Inflammatory macrophage treated with lipopolysaccharide for 1 hour (primary cell): ENCODE measurements at places on chromosomes 5 and 9.

- no peak for DNase-seq
These were observed 36.9 kb downstream of the ANKRD33B start for GRCh38 chr5:10600626-10601245.

GRCh38 chr9:131995382-131995781 is 84.3 kb downstream of the MED27 start:
- no peak for DNase-seq

GRCh38 chr5:71744009-71744790 is 25.1 kb downstream of the CARTPT start:
- no peak for DNase-seq

GRCh38 chr5:50965654-50966375 is 299.4 kb downstream of the PARP8 start:
- DNase-seq = no peak

GRCh38 chr9:78954286-78954685 is 617.5 kb upstream of the TLE4 start:
- DNase-seq = no peak

GRCh38 chr9:450057-450456 is 235.4 kb downstream of the DOCK8 start:
- no peak for DNase-seq

- DNase-seq = no peak
These were observed 47.5 kb downstream of the ADRB2 start for GRCh38 chr5:148873690-148874485.

DNA sequence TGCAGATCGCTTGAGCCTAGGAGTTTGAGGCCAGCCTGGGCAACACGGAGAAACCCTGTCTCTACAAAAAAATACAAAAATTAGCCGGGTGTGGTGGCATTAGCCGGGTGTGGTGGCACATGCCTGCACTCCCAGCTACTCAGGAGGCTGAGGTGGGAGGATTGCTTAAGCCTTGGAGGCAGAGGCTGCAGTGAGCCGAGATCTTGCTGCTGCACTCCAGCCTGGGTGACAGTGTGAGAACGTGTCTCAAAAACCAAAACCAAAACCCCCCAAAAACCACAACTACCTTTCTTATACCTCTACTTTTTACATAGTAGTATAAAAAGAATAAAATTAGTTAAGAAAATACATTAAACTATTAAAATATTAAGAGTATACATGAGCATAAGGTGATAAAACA is 121.2 kb downstream of the RAPGEF6 start:
- no peak for DNase-seq

DNA sequence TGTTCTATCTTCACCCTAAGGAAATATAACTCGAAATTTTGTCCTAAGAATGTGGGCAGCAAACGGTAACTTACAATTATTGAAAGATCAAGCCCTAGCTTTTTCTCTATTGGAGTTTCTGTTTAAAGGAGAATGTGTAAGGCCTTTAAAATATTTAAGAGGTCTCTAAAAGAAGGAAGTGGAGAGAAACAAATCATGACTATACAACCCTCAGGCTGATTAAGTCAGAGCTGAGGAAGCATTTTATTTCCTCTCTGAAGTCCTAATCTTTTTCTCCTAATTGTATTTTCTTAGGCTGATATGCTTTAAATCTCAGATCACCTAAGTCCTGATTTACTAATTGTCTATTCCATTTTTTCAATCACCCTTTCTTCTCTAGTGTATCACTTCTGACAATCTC is 1708.8 kb upstream of the C9orf72 start:
- peak; percentile 2 for DNase-seq

GRCh38 chr5:57772512-57772911 is 289.9 kb upstream of the ACTBL2 start:
- no peak for DNase-seq

DNA sequence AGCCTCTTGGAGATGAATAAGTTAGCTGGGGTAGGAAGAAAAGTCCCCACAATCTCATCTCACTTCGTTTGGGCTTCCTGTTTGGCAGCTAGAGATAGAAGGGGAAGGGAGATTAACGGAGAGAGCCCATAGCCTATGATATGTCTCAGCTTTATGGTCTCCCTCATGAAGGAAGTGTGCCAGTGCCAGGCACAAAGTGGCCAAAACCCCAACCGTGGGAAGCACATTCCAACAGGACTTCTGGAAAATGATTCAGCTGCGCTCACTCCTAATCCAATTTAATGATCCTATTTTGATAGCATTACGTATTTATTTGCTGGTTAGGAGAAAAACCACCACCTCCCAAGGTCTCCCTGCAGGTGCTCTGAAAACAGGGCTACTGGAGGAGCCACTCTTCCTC is 303.1 kb upstream of the CLINT1 start:
- no peak for DNase-seq

- peak; percentile 21 for DNase-seq
These were observed 316.6 kb downstream of the AGTPBP1 start for GRCh38 chr9:85425153-85425611.

GRCh38 chr5:122707796-122708195 is 67.1 kb upstream of the SNX2 start:
- no peak for DNase-seq

GRCh38 chr5:160293901-160294561 is 18.3 kb downstream of the CCNJL start:
- DNase-seq = no peak

DNA sequence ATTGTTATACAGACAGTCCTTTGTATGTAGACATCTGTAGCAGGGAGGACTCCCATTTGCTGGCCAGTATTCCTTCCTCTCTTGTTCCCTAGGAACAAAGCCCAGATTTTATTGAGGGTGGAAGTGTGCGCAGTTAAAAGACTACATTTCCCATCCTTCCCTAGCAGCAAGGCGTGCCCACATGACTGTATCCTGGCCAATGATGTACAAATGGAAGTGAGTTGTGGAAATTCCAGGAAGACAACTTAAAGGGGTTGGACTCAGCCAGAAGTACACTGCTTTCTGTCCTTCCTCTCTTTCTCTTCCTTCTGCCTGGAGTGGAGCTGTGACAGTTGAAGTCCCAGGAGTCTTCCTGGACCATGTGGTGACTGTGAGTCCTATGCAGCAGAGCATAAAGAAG is 89.0 kb downstream of the HRH2 start:
- peak; percentile 9 for DNase-seq

GRCh38 chr9:13330396-13331004 is 51.0 kb upstream of the MPDZ start:
- no peak for DNase-seq

DNA sequence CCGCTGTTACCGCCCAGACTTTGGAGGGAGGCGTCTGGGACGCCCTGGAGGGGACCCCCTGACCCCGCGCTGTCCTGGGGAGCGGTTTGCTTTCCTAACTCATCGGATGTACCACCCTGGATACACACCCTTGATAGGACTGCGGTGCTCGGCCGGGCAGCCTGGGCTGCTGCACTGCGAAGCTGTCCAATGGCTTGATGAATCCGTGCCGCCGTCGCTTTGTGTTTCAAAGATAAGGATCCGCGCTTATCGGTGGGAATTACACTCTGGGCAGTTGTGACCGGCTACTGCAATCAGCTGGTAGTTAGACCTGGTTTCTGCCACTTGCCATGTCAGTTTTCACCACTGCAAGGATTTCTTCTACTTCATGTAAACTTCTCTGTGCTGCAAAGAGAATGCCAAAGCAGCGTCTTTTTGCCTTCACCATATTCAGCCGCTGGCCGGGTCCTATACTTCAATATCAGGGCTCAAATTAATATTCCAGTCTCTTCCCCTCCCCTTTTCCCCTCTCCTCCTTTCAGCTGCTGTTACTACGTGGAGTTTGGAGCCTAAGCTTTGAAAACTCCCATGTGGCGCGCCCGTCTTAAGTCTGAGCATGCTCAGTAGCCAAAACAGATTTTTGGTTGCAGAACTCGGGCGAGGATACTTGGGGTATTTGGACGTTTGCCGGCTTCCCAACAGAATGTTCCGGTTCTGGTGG is 727 bp downstream of the SMAD5 start:
- DNase-seq = peak; percentile 34

DNA sequence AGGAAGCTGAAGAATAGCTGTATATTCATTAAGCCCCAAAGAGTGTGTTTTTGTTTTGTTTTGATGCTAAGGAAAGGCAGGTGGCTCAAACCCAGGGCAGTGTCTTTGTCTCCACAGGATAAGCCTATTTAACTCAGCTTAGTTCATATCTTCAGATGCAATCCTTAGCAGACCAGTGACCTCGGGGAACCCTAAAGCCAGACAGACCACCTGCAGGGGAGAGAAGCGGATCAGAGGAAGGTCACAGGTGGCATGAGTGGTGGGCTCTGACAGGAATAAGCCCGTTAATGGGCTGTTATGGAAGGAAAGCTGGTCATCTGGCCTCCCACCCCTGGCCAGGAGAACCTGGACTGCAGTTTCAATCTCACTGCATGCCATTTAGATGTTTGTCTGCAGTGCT is 30.8 kb downstream of the TAS2R1 start:
- no peak for DNase-seq

DNA sequence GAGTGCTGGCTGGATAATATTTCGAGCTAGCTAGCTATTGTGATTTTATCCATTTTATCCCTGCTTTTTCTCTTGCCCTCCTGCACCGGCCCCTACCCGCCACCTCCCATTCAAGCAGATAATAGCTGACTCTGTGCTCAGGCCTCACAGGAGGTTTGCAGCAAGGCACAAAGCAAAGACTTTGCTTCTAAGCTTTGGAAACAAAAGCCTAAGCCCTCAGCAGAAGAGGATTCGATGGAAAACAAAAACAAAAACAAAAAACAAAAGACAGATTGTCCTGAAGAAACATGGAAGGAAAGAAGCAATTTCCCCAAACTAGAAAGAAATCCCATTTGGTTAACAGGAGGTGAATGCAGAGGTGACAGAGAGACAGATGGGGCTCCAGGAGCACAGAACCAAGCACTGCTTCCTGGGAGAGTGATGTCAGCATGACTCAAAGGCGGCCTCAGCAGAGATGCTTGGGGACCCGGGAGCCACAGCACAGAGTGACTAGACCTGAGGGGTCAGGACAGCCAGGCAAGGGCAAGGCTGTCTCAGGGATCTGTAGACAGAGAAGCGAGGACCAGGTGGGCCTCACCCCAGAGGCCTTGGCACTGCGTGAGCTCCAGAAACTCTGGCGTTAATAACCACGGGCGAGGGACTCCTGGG is 28.4 kb downstream of the MTX3 start:
- DNase-seq = no peak

GRCh38 chr5:59236986-59237385 is 654.1 kb downstream of the RAB3C start:
- no peak for DNase-seq

- peak; percentile 46 for DNase-seq
These were observed 1.3 kb upstream of the NNT start for GRCh38 chr5:43601454-43602260.

GRCh38 chr5:11293523-11293922 is 532.5 kb upstream of the DAP start:
- DNase-seq = no peak

GRCh38 chr5:178297751-178298150 is 65.1 kb upstream of the PHYKPL start:
- DNase-seq = no peak

GRCh38 chr5:88488561-88488960 is 219.9 kb upstream of the TMEM161B start:
- DNase-seq = no peak

GRCh38 chr9:118961857-118962256 is 407.4 kb downstream of the BRINP1 start:
- DNase-seq = no peak

GRCh38 chr9:92739346-92739970 is 25.2 kb downstream of the BICD2 start:
- DNase-seq = no peak

- DNase-seq = no peak
These were observed 16.2 kb downstream of the ATPSCKMT start for GRCh38 chr5:10233505-10233904.

DNA sequence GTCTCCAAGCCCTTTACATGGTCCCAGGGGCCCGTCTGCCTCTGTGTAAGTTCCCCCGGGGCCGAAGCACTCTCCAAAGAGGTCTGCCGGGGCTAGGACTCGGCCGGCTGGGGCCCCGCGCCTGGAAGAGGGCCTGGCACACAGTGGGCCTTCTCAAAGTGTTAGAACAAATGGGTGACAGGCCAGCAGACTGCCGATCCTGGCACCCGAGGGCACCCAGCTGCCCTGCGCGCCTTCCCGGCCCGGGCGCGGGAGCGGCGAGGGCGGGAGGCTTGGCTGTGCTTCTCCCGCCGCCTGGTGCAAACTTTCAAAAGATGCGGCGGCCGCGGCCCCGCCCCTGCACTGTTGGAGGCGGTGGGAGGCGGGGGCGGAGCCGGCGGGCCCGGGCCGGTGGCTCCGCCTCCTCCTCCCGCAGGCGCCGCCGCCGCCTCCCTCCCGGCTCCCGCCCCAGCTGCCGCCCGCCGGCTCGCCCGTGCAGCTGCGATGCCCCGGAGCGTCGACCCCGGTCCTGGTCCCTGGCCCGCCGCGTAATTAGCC is at the start of gene NEURL1B:
Gene NEURL1B (plus strand): TSS at position 442 of the 537 bp plus-strand sequence. CDS start 144 bp downstream, outside the sequence.
- DNase-seq = peak; percentile 43

- no peak for DNase-seq
These were observed 806.2 kb upstream of the WWC1 start for GRCh38 chr5:167485061-167485774.

- DNase-seq = no peak
These were observed 35.5 kb downstream of the GLDC start for GRCh38 chr9:6610073-6610472.

DNA sequence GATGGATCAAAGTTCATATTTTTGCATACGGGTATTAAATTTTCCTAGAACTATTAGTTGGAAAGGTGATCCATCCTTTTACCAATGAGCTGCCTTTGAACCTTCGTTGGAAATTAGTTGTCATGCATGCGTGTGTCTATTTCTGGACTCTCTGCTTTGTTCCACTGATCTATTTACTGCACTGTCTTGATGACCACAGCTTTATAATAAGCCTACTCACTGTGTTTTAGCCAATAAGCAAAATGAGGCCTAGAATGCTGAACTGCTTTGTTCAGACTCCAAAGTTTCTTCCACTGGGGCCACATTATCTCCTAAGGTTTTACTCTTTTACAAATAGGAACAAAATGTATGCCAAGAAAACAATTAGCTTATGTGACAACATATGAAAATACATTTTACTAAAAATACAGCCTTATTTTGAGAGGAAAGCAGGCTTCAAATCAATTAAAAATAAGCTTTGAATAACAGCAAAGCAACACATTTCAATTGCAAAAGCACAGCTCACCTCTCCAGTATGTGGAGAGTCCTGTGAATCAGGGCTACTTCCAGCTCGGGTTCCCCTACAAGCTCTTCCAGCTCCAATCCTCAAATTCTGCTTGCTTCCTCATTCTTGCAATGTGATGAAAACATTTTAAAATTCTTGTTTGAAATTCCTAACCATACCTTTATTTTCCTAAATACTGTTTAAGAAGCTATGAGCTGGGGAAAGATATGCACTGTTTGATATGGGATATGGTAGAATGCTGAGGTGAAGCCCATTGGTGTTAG is 72.0 kb downstream of the RETREG1 start:
- no peak for DNase-seq

DNA sequence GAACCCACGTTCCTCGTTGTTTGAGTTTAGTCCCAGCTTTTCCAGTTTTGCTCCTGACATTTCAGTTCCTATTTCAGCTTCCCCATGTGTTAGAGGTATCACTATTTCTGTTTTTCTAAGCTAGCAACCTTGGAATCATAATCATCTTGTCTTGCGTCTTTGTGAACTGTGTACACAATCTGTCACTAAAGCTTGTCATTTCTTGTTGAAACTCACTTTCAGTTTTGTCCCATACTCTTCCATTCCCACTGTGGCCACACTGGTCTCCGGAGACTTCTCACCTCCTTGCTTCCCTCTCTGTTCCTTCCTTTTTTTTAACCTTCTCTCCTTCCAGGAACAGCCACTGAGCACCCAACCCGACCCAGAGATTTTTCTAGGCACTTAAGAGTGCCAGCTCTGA is 36.9 kb downstream of the TGFBR1 start:
- no peak for DNase-seq

- no peak for DNase-seq
These were observed 89.2 kb downstream of the SEMA4D start for GRCh38 chr9:89408628-89409101.

GRCh38 chr9:83166372-83166771 is 103.4 kb upstream of the RASEF start:
- no peak for DNase-seq
